ENCODE measurements at places on chromosomes 16 and 17.

DNA sequence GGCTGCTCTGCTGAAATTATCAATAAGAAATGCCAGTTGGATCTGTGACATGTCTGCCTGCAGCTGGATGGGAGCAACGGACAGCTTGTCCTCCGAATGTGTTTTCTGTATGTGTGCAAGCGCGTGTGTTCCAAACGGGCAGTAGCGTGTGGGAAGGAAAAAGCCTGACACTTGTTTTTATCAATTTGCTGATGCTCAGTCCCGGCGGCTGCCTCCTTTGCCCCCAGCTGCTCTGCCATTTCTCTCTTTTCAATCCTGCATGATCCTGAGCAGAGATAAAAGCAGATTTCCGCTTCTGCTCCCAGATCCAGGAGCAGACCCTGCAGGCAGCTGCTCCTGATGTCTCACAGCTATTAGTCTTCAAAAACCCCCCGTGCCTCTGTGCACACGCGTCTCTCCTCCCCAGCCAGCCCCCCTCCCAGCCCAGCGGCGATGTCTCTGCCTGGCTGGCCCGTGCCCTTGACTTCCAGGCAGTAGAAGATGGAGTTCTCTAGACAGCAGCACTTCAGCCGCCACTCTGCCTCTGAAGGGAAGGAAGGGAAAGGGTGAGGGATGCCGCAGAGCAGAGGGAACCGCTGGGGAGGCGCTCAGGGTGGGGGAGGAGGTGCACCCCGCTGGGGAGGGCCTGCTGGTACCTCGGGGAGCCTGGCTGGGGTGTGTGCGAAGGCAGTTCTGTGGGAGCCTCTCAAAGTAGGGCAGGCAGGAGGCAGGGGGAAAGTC, 4.1 kb downstream of the PRCD start:
- DNase-seq, result no peak

GRCh38 chr17:76893623-76894334, 25.6 kb downstream of the MGAT5B start:
- DNase-seq, result no peak

- no peak for DNase-seq
Measured at GRCh38 chr17:72192800-72193192, 72.0 kb downstream of the SOX9 start.

GRCh38 chr16:4633910-4634635, 9.4 kb downstream of the MGRN1 start:
- DNase-seq, result no peak
